HCT116 (cell line): ENCODE measurements at places on chromosomes 7 and 10.

DNA sequence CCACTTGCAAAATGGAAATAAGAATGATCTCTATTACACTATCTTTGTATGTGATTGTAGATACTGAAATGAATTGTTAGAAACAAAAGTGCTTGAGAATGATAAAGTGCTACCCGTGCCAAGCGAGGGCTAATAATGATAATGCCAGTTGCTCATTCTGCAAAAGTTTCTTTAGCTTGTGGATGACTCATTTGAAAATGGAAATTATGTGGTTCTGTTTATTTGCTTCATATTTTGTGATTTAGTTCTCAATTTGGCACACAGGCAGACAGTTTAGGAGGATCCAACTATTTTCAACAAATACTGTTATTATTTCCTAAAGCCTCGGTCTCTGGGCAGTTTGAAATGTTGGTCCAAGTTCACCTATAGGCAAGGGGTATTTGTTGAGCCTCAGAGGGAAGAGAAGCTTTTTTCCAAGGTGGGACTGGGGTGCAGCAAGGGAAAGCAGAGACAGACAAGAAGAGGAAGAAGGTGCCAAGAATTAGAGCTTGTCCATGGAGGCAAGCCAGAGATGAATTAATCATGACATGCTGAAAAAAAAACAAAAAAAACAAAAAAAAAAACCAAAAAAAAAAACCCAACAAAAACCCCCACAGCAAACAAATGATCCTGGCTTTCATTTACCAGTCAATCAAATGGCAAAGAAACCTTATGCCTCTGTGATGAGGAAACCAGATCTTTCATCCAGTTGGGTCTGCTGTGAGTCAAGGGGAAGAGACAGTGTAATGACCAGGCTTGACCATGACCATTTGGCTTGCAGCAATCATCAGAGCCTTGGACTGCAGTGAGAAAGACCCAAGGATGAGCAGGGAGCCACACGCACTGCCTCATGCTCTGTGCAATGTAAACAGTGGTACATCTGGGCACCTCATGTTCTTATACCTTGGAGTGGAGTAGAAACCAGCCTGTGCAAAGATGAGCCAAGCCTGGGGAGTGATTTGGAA, 285.0 kb upstream of the HABP2 start:
- no peak for DNase-seq

DNA sequence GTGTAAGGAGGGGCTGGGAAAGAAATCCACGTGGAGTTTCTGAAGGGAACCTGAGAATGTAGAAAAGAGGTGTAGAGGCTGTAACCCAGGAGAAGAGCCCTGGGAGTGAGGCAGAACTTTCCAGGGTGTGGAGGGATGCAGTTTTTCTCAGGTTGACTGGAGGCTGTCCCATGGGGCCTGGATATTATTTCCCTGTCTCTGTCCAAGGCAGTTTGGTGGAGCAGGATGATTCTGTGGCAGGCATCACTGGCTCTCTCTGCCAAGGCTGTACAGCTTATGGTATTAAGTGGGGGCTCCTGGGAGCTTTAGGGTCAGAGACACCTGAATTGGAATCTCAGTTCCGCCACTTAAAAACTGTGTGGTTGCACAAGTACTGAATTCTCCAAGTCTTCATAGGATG, 81.6 kb downstream of the CHN2 start:
- DNase-seq = no peak

GRCh38 chr7:132536654-132537395, 39.4 kb downstream of the PLXNA4 start:
- no peak for DNase-seq

DNA sequence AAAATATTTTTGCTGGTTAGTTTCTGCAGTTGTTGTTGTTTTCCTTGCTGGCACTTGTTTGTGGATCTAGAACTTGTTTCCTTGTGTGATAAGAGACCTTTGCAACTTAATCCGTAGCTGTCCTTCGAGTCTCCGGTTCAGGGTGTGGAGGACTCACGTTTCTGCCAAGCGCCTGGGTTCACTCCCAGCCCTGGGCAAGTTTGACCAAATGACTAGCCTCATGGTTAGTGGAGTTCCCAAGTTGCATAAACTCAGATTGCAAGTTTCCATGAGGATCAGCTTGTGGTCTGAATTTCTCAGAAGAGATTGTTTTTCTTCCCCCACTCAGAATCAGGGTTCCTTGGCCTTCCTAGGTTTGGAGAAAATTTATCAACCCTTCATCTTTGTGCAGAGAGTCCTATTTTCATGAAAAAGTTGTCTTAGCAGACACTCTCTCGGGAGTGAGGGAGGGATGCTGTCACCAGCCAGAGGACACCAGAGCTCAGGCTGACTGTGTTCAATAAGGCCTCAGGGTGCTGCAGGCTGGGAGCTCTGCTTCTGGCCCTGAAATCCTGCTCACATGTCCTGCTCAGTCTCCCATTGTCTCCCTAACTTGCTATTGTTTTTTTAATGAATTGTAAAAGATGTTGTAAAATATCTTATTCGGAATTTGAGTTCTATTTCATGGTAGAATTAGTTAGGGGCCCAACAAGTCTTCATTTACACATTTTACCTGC, 377.7 kb upstream of the KLF6 start:
- no peak for DNase-seq

GRCh38 chr7:130143334-130143732, 61.9 kb downstream of the TMEM209 start:
- DNase-seq = no peak

GRCh38 chr10:79055892-79056291, 12.9 kb upstream of the ZMIZ1 start:
- no peak for DNase-seq

DNA sequence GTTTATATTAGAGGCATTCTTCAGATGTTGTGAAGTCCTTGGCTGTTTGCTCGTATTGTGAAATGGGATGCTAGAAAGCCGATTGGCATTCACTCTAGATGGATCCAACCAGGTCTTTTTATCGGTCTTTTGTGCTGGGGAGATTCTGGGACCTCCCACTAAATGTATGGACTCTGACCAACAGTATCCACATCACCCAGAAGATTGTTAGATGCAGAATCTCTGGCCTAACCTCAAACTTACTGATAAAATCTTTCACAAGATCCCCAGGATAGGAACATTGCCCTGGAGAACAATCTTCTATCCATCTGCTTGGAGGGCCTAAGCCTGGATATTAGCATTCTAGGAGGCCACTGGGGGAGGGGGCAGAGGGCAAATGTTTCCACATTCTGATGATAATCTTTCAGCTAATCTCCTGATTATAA, 160.9 kb downstream of the PLXDC2 start:
- no peak for DNase-seq

GRCh38 chr10:88647061-88647615, 17.1 kb upstream of the LIPF start:
- no peak for DNase-seq

GRCh38 chr7:142439739-142440138, 181.9 kb upstream of the PRSS58 start:
- DNase-seq = no peak

DNA sequence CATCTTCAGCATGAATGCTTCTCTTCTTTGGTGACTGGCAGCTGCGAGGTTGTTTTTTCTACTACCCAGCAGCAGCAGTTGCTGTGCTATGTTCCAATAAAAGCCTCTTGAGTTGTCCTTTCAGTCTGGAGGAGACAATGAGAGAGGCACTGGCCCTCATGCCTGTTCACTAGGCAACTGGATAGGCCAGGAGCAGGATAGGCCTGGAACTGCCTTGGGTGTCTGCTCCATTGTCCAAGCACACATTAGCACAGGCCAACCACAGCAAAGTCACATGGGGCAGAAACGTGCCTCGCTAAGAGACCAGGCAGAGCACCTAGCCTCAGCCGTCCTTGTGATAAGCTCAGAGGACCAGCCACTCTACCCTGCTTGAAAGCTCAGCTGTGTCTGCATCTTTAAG, 76.9 kb upstream of the PDCD4 start:
- no peak for DNase-seq

GRCh38 chr10:35739998-35740397, 97.9 kb upstream of the FZD8 start:
- DNase-seq = no peak

- no peak for DNase-seq
Measured at GRCh38 chr10:19947215-19947614, 131.0 kb downstream of the PLXDC2 start.

- no peak for DNase-seq
Measured at GRCh38 chr7:87152897-87153641, 816 bp downstream of the DMTF1 start.

DNA sequence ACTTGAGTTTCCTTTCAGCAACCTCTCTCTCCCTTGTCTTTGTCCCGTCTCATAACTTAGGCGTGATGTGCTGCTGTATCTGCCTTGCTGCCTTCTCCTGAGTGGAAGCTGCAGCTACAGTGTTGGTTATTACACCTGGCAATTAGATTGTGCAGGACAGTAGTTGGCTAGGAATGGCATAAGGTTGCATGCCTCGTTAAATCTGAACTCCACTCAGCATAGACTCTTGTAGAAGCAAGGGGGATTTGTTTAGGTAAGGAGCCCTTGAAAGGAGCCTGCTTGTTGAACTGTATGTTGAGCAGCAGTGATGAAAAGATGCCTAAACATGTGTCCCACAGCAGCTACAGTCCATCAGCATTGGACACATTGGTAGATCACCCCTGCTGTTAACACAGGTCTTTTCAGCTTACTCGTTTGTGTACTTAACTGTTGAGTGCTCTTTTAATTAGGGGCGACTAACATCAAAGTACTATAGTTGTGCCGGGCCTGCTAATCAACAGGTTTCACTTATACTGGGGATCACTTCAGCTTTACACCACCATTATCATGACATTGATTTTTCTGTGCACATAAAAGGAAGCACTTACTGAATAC, 225.0 kb downstream of the AUTS2 start:
- no peak for DNase-seq

DNA sequence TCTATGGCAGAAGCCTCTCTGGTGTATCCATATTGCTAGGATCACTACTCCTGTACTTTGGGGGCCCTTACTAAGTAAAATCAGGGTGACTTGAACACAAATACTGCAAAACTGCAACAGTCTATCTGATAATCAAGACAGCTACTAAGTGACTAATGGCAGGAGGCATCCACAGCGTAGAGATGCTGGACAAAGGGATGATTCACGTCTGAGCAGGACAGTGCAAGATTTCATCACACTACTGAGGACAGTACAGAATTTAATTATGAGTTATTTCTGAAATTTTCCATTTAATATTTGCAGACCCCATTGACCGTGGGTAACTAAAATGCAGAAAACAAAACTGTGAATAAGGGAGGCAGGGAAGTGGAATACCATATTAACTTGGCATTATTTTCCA, 10.4 kb downstream of the CUL2 start:
- DNase-seq = peak; percentile 15

GRCh38 chr10:71260622-71261325, 48.4 kb downstream of the UNC5B start:
- DNase-seq = peak; percentile 47

DNA sequence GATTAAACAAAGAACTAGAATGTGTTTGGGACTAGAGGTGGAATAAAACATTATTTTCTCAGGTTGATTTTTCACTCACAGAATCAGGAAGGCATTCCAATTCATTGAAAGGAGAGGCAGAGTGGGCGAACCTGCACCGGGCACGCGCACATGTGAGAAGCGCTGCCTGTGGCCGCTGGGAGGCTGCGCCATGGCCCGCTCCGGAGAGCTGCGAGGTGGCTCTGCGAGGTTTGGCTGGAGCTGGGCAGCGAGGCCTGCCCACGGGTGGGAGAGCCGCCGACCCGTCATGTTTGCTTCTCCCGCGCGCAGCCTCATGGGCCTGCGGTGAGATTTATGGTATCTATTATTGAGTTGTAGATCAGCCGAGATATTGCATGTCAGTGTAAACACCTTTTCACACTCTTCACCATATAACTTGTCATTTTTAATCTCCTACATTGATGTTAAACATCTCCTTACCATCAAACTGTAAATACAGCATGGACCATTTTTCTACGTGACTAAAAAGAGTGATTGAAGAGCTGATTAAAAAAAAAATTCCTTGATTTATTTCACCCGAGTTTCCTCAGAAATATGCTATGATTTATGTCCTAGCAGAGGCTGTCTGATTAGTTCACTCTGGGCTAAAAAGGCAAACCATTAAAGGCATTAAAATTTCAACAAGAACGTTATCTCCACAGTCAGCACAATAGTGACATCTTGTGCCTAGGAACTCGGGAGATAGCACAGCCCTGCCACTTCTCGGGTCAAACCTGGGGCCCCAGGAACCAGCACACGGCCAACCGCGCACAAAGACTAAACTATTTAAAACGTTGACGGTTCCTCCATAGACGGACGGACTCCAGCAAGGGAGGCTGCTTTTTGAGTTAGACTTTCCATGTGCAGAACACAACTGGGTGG, 96.6 kb upstream of the RNF32 start:
- no peak for DNase-seq

- no peak for DNase-seq
Measured at GRCh38 chr10:110783509-110784107, 88.1 kb upstream of the PDCD4 start.
